ENCODE measurements at places on chromosomes 2 and 18.
A peak's percentile ranks its signal among the peaks of the same experiment; 100 is the strongest.

- DNase-seq = peak; percentile 4
Measured at GRCh38 chr2:209208211-209208610, 215.6 kb upstream of the MAP2 start.

- no peak for DNase-seq
Measured at GRCh38 chr2:145021962-145022665, 502.2 kb upstream of the ZEB2 start.

- no peak for DNase-seq
Measured at GRCh38 chr2:240898108-240898730, 2.3 kb upstream of the MAB21L4 start.

- no peak for DNase-seq
Measured at GRCh38 chr2:4668381-4668780, 965.0 kb downstream of the DCDC2C start.

- DNase-seq = no peak
Measured at GRCh38 chr2:158321264-158321663, 135.3 kb downstream of the CCDC148 start.

DNA sequence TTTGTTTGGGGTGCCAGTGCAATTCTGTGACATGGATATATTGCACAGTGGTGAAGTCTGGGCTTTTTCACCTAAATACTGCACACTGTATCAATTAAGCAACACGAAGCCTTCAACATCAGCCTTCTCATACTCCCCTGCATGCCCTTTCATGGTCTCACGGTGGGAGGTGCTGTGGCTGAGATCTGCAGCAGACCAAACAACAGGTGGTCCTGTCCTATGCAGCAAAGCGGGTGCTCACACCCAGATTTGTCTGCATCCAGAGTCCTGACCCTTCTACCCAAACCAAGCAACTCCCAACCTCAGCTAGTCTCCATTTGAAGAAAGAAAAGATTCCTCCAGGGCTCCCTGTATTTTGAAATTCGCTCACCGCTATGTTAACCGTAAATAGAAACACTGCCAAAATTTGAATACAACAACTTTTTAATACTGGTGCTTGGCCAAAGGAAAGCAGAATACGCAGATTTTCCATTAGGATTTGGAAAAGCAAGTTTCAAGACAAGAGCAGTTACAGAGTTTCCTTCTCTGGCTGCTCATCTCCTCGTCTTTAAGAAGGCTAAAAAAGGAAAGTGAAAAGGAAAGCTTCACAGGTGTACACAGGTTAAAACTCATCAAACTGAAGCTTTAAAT, 34.9 kb downstream of the FAM168B start:
- no peak for DNase-seq

DNA sequence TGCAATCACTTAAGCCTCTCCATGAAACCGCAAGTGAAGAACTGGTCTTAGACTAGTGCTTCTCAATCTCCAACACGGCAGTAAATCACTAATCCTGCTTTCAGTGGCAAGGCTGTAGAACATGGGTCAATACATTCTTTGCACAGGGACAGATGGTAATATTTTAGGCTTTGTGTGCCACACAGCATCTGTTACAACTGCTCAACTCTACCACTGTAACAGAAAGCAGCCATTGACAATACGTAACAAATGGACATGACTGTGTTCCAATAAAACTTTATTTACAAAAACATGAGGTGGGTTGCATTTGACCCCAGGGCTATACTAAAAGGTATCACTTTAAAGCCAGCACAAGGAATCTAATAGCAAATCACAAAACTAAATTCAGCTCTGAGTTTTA, 51.1 kb downstream of the RNF152 start:
- no peak for DNase-seq

GRCh38 chr2:233439191-233439590, 84.9 kb downstream of the DGKD start:
- DNase-seq = no peak

- DNase-seq = no peak
Measured at GRCh38 chr2:241948901-241949735, 79.6 kb downstream of the RTP5 start.

DNA sequence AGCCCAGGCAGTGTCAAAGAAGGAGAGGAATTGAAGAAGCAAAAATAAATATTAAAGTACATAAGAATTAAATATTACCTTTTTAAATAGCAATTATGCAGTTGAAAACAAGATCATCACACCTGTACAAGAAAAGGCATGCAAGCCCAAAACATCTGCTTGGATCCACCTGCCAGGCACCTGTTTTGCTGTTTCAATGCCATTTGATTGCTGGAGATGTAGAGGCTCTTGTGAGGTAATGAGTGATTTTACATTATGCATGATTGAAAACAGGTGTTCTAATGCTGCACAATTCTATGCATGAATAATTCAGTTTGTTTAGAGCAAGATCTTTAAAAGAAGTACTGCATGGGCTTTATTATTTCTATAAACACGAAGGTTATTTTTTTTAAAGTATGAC, 700.6 kb upstream of the ZEB2 start:
- DNase-seq = no peak

DNA sequence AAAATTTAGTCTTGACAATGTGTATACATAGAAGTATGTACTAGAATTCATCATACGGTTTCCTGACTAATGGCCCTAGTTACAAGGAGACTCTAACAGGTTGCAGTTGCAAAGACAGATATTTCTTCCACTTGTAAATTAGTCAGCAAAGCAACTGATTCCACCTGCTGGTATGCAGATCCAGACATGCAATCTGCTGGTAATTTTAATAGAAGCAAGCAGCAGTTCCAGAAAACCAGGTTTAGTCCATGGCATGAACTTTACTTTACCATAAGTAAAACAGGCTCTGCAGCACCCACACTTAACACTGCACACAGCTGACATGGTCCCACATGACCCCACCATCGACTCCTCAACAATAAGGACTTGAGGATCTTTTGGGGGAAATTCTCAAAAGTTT, 110.9 kb upstream of the SP3 start:
- DNase-seq = no peak

GRCh38 chr2:55616551-55617174, 759 bp downstream of the PPP4R3B start:
- no peak for DNase-seq

- DNase-seq = no peak
Measured at GRCh38 chr18:49018554-49019445, 68.0 kb upstream of the SMAD7 start.

GRCh38 chr18:37577051-37577611, 11.5 kb upstream of the CELF4 start:
- no peak for DNase-seq

DNA sequence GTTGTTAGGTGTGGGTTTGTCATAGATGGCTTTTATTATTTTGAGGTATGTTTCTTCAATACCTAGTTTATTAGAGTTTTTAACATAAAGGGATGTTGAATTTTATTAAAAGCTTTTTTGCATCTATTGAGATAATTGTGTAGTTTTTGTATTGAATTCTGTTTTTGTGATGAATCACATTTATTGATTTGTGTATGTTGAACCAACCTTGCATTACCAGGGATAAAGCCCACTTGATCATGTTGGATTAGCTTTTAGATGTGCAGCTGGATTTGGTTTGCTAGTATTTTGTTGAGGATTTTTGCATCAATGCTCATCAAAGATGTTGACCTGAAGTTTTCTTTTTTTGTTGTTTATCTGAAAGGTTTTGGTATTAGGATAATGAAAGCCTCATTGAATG, 328.2 kb downstream of the ADCYAP1 start:
- no peak for DNase-seq

GRCh38 chr18:69559604-69560003, 158.9 kb downstream of the DOK6 start:
- DNase-seq = no peak

GRCh38 chr2:152477347-152478092, 142.5 kb downstream of the FMNL2 start:
- DNase-seq = no peak

- no peak for DNase-seq
Measured at GRCh38 chr18:7740821-7741220, 173.7 kb downstream of the PTPRM start.

DNA sequence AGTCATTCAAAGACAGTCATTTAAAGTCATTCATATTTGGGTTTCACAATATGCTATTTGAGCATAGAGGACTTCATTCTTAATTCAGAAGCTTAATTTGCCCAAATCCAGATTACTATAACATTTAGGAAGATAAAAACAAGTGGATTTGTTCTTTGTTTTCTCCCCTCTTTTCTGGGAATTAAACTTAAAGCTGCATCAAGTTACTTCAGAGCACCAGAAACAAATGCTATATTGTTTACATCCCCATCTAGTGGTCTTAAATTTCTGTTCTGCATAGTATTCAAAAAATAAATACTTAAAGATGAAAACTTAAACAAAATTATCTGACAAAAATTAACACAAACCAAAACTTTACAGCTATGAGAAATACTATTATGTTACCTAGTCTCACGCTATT, 34.7 kb upstream of the MARCHF7 start:
- no peak for DNase-seq

GRCh38 chr2:161414042-161415033, 1.8 kb upstream of the TBR1 start:
- DNase-seq = no peak

All from stimulated activated CD4-positive, alpha-beta T cell treated with anti-CD3 and anti-CD28 coated beads, Interleukin-12 subunit alpha, Interleukin-12 subunit beta, amount 100 ng/mL, for 24 hours (primary cell).